GM23248 (cell line): ENCODE measurements at places on chromosomes 12 and 14. TPM values are rescaled to one million over a fixed set of nuclear protein-coding genes. Genes with fewer than 3 reads are reported as not detected.
A peak's percentile ranks its signal among the peaks of the same experiment; 100 is the strongest.

The LRRC10 gene
- not detected in 2 replicates for total RNA-seq

The SNX6 gene
- 213 and 287 TPM in 2 replicates for total RNA-seq

The BICDL1 gene
- not detected in 2 replicates for total RNA-seq

The ASB2 gene
- total RNA-seq = not detected in 2 replicates

The RNASE8 gene
- total RNA-seq = not detected in 2 replicates

The CCDC177 gene
- not detected in 2 replicates for total RNA-seq

The GSC gene
- total RNA-seq = 1.1 and 2.3 TPM in 2 replicates

The TMEM132C gene
- not detected in 2 replicates for total RNA-seq

DNA sequence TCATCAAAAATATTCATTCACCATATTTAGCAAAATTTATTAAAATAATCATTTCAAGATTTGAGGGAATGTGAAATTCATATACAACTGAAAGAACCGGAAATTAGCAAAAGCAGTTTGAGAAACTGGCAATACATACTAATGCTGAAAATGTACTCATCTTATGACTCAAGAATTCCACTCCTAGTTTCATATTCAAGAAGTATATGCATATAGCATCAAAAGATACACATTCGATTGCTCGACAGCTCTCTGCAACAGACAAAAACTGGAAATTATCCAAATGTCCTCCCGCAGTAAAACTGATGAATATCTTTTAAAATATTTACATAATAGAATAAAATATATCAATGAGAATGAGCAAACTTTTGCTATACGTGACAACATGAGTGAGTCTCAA, 189.2 kb upstream of the MGAT4C start:
- no peak for DNase-seq

GRCh38 chr12:68831272-68831671, 23.3 kb downstream of the MDM2 start:
- no peak for DNase-seq

DNA sequence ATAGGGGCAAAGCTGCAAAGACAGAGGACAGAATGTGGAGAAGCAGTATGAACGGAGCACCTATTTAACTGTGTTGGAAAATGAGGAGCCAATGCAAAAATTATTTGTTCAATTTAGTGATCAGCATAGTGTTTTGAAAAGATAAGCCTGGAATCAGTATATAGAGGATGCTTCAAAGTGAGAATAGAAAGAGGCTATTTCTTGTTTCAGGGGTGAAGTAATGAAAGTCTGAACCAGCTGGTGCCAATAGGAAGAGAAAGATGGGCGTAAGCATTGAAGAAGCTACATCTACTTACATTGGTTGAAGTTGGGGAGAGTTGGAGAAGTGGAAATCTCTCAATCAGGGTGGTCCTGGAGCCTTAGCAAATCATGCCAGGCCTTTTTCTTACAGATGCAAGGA, 77.3 kb upstream of the SLC38A4 start:
- DNase-seq = no peak

DNA sequence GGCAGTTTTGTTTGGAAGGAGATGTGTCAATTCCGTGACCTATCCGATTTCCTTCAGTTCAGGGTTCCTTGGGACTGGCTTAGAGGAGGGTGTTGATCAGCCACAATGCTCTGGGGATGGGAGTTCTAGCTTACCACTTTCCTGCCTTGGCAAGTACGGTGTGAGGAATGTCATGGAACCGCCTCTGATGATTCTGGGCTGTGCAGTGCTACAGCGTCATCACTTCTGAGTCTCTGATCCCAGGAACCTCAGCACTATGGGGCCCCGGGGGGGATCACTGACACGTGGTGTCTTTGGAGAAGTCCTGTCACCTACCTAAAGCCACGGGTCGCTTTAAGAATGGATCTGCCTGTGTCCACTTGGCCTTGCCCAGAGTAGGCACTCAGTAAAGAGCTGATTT, 271.5 kb upstream of the FKBP4 start:
- no peak for DNase-seq

GRCh38 chr12:128052331-128052730, 214.6 kb upstream of the TMEM132C start:
- DNase-seq = no peak

DNA sequence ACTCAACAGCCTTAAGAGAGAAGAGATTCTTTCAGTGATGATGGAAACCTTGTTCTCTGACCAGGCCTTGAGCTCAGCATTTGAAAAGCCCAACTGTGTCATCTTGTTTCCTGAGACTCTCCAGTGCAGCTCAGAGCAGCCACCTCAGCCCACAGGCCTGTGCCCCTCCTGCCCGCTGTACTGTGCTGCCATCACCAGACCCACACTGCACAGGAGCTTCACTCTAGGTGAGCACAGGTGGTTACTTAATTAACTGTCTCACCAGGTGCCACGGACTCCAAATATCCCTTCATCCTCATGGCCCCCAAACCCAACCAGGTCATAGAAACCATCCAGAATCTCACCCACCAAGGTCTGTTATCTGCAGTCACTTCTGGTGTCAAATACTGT, 51.3 kb downstream of the JAG2 start:
- no peak for DNase-seq

GRCh38 chr14:63565448-63565847, 22.3 kb upstream of the PPP2R5E start:
- DNase-seq = no peak

DNA sequence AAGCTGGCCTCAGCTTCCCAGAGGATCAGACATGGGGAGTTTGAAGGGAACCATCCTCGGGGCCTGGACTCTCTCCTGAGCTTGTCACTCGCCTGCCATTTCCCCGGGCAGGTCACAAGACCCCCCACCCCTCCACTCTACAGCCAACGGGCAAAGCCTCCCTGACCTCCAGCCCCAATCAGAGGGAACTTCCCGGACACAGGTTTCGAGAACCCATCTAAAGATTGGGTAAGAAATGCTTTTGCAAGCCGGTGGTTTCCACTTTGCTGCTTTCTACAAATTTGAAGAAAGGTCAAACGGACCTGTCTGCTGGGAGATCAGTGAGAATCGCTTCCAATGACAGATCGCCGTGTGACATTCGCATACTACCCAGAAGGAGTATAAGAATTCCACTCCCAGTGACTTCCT, 89.6 kb downstream of the SCARB1 start:
- DNase-seq = peak; percentile 33

GRCh38 chr14:75365116-75365515, 62.7 kb upstream of the JDP2 start:
- no peak for DNase-seq

DNA sequence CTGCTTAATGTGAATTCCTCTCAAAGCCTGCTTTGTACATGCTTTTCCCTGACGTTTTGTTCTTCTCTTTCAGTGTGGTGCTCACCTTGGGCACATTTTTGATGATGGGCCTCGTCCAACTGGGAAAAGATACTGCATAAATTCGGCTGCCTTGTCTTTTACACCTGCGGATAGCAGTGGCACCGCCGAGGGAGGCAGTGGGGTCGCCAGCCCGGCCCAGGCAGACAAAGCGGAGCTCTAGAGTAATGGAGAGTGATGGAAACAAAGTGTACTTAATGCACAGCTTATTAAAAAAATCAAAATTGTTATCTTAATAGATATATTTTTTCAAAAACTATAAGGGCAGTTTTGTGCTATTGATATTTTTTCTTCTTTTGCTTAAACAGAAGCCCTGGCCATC, 184.6 kb downstream of the MSRB3 start:
- DNase-seq = no peak

GRCh38 chr12:19125325-19125724, 4.2 kb upstream of the PLEKHA5 start:
- peak; percentile 66 for DNase-seq

- DNase-seq = no peak
These were observed 73.3 kb downstream of the RASSF8 start for GRCh38 chr12:26031827-26032226.

- peak; percentile 54 for DNase-seq
These were observed 234.5 kb upstream of the SSTR1 start for GRCh38 chr14:37972941-37973887.

DNA sequence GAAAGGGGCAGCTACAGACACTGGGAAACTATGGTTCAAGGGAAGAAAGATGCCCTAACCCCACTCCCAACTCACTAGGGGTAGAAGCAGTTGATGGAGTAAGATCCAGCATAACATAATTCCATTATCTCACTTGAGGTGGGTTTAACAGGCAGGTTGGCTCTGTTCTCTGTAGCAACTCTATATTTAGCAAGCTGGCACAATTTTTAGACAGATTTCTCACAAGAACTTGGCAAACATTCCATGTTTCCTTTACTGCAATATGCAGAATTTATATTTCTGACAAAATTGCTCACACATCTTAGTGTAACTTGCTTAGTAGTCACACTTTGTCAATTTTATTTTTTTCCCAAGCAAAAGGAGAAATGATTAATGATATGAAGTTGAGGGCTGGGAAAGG, 475.4 kb downstream of the RMST start:
- no peak for DNase-seq

DNA sequence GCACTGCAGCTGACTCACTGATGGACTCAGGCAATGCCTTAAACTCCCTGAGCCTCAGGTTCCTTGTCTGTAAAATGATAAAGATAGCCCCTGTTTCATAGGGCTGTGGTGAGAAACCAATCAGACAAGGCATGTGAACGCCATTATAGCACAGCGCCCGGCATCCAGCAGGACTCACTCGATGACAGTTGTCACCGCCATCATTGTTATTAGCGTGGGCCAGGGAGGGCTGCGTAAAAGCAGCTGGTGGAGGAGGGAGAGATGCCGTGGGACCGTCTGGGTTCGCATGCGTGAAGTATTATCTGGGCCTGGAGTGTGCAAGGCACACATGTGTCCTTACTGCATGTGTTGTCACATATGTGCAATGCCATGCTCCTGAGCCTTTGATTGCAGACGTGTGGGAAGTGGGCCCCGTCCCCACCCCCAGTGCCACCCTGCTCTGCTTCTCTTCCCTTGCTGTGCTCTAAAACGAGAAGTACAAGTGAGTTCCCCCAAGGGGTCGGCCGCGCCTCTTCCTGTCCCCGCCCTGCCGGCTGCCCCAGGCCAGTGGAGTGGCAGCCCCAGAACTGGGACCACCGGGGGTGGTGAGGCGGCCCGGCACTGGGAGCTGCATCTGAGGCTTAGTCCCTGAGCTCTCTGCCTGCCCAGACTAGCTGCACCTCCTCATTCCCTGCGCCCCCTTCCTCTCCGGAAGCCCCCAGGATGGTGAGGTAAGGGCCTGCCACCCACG, at the start of gene PTPN6:
Gene PTPN6 (plus strand): TSS at position 546 of the 730 bp plus-strand sequence. CDS start 157 bp downstream, at position 703.
- no peak for DNase-seq

DNA sequence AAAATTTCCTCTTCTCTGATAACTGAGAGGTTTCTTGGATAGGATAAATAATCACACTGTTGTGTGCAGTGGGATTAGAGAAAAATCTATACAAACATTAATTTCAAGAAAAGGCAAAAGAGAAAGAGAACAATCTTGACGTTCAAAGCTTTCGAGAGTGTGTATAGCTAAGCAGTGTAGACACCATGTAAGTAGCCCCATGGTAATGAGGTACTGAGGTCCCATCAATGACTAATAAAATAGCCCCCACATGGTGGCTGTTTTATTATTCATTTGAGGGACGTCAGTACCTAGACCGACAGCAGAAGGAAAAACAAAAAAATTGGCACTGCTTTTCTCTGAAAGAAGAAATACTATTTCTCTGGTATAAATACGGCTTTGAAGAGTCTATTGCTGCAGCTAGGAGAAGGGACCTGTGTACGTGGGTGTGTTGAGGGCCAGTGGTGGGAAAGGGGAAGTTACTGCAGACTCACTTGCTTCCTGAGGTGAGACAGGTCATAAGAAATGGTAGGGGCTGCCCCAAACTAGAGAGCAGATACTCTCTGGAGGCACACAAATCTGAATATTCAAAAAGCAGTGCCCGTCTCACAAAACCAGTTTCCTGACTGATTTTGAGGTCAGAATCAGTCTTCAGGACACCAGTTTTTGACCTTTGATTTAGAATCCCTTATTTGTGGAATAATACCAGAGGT, 339.8 kb downstream of the EMP1 start:
- DNase-seq = no peak

DNA sequence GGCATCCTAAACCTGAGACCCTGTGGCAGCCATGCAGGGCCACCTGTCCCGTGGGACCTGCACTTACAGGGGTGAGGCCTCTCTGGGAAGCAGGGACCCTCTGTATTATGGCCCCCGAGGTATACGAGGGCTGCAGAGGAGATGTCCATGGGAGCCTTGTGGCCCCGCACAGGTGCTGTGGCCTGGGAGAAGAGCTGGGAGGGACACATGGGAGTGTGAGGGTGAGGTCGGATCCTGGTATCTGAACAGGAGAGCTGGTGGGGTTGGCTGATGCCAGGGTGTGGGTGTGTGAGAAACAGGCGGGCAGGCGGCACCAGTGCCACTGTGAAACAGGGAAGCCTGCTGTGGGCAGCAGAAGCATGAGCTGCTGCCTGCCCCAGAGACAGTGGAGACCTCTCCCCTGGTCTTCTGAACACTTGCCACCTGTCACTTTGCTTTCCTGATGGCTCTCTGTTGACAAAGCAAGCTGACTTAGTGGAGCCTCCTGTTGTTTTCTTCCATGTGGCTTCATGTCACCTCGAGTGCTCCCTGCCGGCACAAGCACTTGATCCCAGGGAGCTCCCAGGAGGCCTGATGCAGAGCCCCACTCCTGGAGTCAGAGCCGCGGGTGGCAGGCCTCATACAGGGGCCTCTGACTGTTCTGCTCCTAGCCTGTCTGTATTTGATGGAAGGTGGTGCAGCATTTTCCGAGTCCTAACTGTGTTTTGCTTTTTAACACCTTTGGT, 19.8 kb upstream of the AMN start:
- DNase-seq = no peak

- DNase-seq = no peak
These were observed 206.4 kb upstream of the GZMB start for GRCh38 chr14:24840204-24840893.

- DNase-seq = no peak
These were observed 4.2 kb upstream of the KRT1 start for GRCh38 chr12:52684431-52684830.

DNA sequence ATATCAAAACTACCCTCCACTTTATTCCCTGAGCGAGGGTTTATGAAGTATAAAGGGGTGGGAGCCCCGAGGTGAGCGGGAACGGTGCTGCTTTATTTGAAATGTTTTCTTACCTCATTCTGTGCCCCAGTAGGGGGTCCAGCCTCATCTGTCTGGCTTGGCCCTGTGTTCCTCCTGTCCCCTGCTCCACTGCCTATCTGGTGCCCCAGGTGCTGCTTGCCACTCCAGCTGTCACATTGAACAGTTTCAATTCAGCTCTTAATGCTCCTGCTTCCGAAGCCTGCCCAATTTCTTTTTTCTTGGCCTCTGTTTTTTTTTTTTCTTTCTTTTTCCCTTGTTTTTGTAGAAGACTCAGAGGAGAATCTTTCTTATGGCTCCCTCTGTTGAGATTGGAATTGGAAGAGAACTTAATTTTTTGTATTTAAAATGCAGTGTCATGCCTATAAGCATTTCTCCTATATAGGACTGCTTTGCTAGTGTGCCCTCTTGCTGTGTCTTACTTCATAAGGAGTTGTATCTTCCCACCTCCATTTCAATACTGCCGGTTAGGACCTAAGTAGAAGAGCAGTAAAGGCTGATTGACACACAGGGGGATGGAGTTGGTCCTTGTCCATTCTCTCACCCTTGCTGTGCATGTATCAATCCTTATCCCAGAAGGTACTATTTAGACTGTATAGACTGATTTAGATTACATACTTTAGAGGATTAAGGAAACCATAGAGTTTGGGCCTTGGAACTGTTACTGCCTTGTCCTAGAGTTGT, 2.3 kb downstream of the ATXN7L3B start:
- DNase-seq = no peak
